Psoas muscle (tissue), 8 donors: ENCODE measurements at places on chromosomes 7 and 10. TPM values are rescaled to one million over a fixed set of nuclear protein-coding genes. Genes with fewer than 3 reads are reported as not detected.

DNA sequence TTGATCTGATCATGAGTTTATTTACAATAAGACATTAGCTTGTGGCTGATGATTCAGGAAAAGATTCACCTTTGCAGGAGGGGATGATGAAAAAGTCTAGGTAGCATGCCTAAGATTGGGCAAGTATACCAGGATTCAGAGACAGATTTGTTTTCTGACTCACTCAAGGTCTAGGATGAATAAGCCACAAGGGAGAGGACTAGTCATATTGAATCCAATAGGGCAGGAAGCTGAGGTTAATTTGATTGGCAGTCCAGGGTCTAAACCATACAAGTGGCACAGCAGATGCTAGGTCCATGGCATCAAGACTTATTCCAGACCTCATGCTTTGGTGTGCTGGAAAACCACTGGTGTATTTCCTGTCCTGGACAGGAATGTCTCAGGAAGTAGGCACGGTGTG, 1133.4 kb downstream of the XPNPEP1 start:
- DNase-seq, result no peak

DNA sequence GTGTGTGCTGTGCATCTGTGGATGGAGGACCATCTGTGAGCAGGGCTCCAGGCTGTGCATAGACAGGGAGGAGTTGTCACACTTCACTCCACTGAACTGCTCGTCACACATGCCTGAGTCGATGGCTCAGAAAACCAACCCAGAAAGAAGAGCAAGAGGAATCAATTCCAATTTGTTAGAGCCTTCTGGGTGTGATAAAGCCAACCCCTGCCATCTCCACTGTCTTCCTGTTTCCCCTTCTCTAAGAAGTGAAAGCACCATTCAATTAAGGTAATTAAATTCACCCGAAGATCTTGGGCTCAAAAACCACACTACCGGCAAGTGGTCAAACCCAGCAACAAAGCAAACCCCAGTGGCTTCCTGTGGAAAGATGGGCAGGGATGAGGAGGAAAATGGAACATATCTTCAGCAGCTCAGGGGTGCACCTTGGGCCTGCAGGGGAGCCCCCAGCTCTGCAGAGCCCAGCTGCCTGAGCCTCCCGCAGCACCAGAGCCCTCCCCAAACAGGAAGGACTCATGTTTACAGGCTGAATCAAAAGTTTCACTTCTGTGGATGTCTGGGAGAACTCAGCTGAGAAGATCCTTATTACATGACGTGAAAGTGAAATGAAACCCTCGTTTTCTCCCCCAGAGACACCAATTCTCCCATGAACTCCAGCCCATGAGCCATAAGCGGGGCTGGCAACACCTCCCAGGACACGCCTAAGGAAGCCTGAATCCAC, 10.9 kb downstream of the C10orf71 start:
- no peak for DNase-seq

DNA sequence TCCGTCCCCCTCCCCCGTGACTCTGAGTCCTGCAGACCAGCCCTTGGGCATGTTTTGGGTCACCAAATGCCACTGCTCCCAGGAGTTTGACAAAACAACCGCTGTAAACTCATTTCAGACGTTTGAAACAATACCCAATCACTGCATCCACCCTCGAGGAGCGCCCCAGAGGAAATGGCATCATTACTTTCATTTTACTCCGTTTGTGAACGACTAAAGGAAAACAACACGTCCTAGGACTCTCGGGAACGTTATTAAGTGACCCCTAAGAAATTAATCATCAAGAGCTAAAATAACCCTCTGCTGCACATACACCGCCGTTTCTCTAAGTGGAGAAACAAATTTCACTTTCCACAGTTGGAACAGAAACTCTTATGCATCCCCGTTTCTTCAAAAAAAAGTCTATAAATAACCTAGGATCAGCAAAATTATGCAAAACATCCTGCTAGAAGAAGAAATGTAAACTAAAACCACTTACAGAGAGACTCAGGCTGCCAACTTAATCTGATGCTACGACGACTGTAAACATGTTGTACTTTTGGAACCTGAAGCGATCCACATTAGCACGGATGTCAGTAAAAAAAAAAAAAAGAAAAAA, 109.9 kb upstream of the EFCAB10 start:
- DNase-seq, result no peak

GRCh38 chr10:110710621-110711020, 66.5 kb downstream of the RBM20 start:
- no peak for DNase-seq

DNA sequence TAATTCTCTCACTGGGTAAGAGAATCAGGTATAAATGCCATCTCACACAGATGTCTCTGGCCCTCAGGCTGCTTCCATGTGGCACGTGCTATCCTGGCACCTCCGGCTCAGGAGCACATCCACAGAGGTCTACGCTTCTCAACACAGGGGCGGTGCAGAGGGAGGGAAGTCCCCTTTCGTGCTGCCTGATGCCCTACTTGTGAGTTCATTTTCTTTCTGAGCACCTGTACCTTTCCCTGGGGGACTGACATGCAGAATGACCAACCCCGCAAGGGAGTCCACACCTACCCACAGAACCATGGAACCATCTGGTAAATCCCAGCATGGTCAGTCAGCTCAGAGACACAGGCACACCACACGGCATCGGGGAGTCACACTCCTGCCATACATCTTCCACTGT, 99.0 kb upstream of the SAMD8 start:
- DNase-seq, result no peak

DNA sequence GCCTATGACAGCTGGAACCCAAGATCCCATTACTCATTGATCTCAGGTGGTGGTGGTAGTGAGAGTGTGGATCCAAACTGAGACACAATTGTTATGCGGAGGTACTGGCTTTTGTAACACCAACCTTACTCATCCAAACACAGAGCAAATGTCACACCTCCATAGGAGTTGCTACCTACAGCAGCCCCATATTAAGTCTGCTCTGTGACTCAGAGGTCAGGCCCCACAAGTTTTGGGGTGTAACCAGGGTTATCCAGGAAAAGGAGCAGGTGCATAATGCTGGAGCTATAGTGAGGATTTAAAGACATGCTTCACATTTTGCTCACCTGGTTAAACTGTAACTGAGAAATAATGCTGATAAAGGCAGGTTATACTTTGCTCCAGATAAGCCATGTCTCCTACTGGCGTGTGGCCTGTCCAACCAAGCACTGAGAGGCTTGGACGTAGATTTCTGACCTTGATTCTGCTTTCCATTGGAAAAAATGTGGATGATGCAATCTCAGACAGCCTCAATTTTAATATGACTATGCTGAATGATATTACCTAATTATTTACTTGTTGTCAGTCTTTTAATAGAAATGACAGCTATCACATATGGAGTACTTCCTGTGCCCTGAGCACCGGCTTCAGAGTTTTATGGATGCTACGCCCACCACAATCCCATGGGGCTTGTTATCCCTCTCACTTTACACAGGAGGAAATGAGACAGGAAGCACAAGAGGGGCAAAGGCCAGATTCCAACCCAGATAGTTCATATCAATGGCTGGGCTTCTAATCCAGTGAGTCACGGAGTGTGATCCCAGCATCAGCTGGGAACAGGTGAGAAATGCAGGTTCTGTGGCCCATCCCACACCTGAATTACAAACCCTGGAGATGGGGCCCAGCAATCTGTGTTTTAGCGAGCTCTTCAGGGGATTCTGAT, 181.3 kb downstream of the CHN2 start:
- no peak for DNase-seq

GRCh38 chr10:51950996-51951555, 251.7 kb upstream of the CSTF2T start:
- DNase-seq, result no peak

DNA sequence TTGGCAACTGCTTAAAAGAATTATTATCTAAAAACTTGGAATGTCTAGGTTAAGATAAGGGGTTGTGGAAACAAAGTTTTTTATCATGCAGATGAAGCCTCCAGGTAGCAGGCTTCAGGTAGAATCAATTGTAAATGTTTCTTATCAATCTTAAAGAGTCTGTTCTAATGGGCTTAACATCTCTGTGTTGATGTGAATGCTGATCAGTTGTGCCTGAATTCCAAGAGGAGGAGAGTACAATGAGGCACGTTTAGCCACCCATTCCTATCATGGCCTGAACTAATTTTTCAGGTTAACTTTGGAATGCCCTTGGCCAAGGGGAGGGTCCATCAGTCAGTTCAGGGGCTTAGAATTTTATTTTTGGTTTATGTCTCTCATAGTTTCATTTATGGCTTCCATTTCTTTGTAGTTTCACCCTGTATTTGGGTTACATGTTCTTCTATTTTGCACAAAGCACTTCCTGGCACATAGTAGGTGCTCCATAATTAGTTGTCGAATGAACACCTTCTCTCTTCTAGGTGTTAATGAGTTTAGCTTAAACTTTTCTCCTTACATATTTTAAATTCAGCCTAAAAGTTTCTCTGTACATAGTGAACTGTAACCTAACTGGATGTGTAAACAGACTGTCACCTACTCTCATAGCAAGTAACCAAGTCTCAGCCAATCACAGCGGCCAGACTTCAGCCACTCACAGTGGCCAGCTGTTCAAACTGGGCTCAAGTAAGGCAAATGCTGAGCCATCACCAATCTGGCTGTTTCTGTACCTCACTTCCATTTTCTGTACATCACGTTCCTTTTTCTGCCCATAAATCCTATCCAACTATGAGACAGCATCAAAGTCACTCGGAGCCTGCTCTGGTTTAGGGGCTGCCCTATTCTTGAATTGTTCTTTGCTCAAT, 34.7 kb downstream of the ALOX5 start:
- DNase-seq, result no peak

- DNase-seq, result no peak
Measured at GRCh38 chr10:47363781-47364180, 15.6 kb downstream of the RBP3 start.

- no peak for DNase-seq
Measured at GRCh38 chr10:124144536-124144935, 51.1 kb upstream of the CHST15 start.

DNA sequence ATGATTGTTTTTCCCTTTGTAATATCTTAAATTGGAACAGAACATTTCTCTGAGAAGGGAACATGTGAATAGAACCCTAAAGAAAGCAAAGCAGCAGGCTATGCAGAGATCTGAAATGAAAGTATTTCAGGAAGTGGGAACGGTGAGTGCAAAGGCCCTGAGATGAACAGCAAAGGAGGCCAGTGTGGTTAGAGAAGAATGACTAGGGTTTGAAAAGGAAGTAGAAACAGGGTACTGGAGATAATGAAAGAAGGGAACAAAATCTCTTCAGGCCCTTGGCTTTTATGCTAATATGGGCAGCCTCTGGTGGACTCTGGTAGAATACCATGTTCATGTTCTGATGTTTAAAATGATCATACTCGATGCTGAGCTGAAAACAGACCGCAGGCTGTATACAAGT, 22.2 kb downstream of the ARHGAP21 start:
- no peak for DNase-seq

DNA sequence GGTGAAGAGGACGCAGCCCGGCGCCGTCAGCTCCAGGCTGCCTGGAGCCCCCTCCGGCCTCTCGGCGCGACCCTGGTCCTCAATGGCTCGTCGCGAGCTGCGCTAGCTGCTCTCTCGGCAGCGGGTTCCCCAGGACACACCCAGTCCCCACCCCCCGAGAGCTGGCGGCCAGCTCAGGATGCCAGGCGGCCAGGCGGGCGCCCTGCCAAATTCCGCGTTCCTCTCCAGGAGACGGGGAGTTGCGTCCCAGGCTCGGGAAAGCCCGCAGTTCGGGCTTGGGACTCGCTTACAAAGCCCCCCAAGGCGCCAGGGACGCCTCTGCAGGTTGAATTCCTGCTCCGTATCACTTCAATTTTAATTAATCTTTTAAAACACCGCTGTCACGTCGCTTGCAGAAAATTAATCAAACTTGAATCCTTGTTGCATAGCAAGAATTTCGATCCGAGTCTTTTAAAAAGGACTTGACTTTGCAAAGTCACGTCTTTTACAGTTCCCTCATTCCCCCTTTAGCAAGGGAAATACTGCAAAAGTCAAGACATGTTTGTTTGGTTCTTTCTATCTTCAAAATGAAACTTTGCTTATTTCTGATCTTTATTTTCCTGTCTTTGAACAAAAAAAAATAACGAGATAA, 28.2 kb downstream of the SKIDA1 start:
- peak; percentile 90 for DNase-seq

DNA sequence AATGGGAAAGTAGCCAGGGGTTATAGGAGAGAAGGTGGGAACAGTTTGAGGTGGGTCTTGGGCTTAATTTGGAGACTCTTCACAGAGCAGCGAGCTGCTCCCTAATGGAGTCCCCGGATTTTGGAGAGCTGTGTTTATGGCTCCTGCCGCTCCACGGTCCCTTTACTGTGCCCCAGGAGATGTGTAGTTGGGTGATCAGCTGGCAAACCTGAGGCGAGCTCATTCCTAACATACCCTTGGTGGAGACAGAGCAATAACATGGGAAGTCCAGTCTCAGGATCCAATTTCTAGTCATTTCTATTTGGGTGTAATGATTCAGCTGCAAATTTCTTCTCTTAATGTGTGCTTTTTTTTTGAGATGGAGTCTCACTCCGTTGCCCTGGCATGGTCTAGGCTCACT, 1.5 kb downstream of the GARIN1A start:
- no peak for DNase-seq

- peak; percentile 95 for DNase-seq
Measured at GRCh38 chr10:58268946-58269781, at the start of gene CISD1. CISD1 (plus strand) TSS chr10:58269162; CDS start chr10:58269274, 112 bp downstream.

The SPDYE2 gene
- 0.05 TPM for polyA plus RNA-seq

The PTN gene
- 0.20 TPM for polyA plus RNA-seq

The DYNC1I1 gene
- polyA plus RNA-seq, result 3.0 TPM

The UNC5B gene
- 0.65 TPM for polyA plus RNA-seq

The PAPSS2 gene
- polyA plus RNA-seq, result 2.0 TPM

The PTF1A gene
- not detected for polyA plus RNA-seq

The MAD1L1 gene
- polyA plus RNA-seq, result 11.7 TPM

The MDH2 gene
- 453 TPM for polyA plus RNA-seq
